Ovary (tissue), 10 donors: ENCODE measurements at places on chromosomes 5 and 9. TPM values are rescaled to one million over a fixed set of nuclear protein-coding genes. Genes with fewer than 3 reads are reported as not detected.

DNA sequence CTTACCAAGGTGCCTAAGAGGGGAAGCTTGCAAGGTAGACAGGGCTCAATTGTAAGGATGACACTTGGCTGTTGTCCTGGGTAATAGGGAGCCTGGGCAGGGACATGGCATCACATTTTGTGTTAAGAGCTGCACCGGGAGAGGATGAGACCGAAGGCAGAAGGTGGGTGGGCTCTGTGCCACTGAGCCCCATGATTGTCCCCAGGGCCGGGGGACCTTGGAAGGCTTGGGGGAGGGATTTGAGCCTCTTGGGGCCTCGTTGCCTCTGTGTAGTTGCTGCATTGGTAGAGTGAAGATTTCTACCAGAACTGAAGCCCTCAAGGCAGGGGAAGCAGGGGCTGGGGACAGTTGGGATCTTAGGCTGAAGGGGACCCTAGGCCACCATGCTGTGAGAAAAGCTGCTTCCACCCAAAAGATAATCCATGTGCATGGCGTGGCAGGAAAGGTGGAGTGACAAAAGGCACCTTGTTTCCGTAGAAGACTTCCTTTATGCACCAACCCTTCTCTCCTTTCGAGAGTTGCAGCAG, 11.9 kb downstream of the FGF18 start:
- DNase-seq, result no peak

DNA sequence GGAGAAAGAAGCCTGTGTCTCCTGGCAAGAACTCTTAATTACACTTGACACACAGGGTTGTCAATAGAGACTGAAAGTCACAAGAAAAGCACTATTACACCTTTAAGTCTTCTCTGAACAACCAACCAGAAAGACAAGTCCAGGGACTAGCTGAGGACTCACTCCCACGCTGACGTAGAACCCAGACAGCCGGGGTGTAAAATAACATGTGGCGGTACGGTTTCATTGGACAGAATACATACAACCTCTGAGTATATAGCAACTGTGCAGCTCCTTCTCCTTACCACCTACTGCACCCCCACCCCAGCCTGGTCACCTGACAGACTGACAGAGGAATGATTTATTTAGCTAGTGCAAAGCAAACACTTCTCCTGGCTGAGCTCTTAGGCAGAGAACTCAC, 103.4 kb upstream of the RASEF start:
- no peak for DNase-seq

DNA sequence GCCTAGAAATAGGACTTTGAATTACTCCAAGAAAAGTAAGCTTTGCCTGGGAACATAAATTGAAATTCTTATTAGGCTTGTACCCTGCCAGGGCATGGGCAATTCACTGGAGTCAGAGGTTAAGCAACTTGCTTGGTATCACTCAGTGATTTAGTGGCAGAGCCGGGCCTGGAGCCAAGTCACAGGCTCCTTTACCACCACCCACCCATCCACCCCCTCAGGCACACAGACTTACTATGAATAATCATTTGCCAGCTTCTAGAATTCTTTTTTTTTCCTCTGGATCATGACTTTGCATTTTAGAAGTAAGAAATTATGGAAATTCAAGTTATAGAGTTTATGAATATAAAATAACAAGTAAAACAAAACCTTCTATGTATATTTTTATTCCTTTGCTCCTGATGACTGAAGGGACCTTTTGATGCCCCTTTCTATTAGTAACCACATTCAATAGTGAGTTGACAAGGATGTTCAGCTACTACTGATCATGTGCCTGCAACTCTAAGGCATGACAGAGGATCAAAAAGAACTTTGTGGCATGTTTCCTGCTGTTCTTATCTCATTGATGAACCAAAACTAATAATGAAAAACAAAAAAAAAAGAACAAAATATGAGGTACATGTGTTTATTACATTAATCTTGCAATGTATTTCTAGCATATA, 614.7 kb downstream of the TLR4 start:
- no peak for DNase-seq

- no peak for DNase-seq
These were observed at the start of gene IL13 for GRCh38 chr5:132657676-132658380. TSS of gene IL13 (plus strand) at chr5:132658173. CDS start at chr5:132658187, 14 bp downstream.

DNA sequence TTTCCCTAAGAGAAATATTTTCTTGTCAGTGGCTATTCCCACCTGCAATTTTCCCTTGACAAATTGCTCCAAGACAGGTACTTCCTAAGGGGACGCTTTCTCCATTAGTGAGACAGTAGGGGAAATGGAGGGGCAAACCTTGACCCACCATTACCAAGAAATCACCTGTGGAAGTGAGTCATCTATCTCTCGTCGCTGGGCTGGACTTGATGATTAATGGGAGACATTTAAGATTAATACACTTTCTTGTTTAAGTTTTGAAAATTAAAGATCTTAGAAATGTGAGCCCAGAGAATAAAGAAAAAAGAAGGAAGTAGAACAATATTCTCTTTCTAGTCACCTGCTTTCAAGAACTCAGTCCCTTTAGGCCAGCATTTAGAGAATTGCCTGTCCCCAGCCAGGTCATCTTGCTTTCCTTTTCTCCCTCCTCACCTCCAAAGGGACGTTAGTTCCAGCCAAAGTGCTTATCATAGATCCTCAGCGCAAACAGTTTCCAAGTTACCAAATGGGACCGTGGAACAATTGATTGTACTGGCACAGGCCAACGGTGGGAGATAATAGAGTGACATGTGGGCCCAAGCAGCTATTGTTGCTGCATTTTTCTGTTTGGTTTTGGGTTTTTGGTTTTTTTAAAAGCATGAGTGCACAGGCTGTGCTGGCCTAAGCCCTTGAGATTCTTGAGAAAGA, 284.4 kb downstream of the ENC1 start:
- no peak for DNase-seq

DNA sequence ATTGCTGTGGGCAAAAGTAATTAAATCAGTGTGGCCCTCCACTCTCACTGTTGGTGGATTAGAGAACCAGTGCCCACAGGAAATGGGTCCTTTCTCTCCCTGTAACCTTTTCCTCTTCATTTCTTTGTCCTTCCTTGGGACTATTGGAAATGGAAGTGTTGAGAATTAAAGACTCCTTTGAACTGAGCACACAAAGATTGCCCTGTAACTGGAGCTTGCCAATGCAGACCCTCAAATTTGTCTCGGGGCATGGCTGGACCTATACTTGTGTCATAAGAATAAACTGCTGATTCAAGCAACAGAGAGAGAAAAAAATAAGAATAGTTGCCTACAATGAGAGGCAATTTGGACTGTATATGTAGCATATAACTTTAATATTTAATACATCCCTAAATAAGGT, 13.7 kb downstream of the KCNV2 start:
- no peak for DNase-seq

DNA sequence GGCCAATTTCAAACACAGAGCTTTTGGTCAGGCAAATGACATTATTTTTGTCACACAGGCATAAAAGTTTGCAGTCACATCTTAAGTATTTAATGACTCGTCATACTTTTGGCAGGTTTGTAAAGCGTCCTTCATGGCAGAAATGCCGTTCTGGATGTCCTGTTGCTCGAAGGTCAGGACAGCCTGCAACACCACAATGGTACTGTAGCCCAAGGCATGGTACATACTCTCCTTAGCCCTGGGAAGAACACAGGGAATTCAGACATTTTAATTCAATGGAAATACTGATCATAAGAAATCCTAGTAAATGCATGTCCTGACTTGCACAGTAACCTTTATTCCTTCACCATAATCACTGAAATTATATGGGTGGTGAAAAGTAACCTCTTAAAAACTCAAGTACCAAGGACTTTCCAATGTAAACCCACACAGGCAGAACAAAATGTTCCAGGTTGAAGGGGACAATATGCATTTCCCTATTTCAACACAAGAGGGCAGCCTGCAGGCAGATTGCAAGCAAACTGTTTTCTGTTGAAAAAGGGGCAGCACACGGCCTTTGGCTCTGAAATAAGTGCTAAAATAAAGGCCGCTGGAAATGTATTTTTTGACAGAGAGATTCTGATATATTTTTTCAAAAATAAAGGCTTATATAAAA, 95.7 kb downstream of the TTC39B start:
- DNase-seq, result peak; percentile 42

- no peak for DNase-seq
These were observed 337 bp upstream of the DMAC1 start for GRCh38 chr9:7799944-7800285.

GRCh38 chr5:163023846-163024245, 413.5 kb upstream of the CCNG1 start:
- no peak for DNase-seq

- DNase-seq, result no peak
These were observed 259.4 kb downstream of the CDH18 start for GRCh38 chr5:19728571-19728970.

DNA sequence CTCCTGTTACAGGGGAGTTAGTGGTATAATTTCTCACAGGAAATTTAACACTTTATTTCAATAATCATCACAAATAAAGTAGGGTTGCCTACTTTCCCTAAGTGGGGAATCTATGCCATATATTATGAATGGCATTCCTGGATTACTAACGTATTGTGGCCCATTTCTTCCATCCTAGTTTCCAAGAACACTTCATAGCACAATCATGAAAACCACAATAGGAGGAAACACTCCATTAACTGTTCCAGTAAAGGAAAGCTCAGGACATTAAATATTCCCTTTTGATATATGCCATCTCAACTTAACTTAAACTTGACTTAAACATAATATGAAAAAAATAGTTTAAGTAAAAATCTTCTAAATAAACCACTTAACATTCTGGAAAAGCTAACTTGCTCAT, 2.1 kb downstream of the CPLANE1 start:
- no peak for DNase-seq

GRCh38 chr9:74431467-74431866, 65.7 kb upstream of the RORB start:
- no peak for DNase-seq

DNA sequence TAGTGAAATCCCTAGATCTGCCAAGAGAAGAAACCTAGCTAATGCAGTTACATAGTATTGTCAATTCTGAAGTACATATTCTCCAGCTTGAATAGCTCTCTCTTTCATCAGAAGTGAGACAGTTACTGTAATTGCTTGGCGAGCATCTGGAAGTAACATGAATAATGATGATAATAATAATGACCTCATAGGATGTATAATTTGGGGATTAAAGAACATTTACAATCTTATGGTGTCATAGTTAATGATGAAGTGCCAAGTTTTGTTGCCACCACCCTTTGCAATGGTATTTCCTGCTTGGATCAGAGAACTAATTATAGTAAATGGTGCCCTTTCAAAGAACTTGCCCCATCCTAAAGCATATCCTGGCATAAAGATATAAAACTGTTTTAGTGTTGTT, 201.4 kb downstream of the ADAMTSL1 start:
- no peak for DNase-seq

- no peak for DNase-seq
These were observed 78.7 kb downstream of the SLC25A46 start for GRCh38 chr5:110817459-110817858.

GRCh38 chr9:18543406-18544192, 69.6 kb downstream of the ADAMTSL1 start:
- DNase-seq, result no peak

DNA sequence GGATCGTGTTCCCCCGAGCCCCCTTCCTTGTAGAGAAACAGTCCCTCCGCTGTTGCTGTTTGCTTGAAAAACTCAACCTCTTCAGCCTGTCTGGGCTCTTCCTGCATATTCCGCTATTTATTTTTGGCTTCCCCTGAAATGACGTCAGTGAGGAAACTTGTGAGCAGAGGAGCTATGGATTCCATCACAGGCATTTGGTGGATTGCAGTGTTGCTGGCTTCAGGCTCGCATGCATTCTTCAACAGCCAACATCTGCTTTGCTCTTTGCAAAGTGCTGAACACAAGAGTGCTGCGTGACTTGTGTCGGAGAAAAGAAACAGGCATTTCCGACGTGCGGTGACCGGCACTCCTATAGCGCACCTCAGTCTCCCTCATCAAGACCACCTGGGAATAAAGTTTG, 232.7 kb downstream of the RFK start:
- DNase-seq, result no peak

- DNase-seq, result no peak
These were observed 10.8 kb downstream of the PRRX2 start for GRCh38 chr9:129676287-129676686.

GRCh38 chr5:172958331-172959046, 735 bp upstream of the RPL26L1 start:
- DNase-seq, result peak; percentile 79

DNA sequence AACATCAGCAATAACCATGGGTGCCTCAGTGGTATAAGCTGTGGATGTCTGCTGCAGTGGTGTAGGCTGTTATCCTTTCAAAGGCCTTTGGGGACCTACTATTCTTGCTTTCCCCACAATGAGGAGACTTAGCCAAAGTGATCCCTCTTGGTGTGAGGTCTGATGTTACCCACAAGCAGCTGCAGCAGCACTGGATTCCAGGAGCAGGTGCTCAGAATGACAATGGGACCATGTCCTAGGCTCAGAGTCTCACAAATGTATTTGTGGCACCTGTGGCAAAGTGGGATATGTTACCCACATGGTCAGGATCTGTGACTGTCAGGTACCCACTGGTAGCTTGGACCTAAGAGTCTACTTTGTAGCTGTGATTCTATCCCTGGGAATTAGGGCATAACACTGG, 70.4 kb downstream of the RNF130 start:
- DNase-seq, result no peak

- no peak for DNase-seq
These were observed 355.3 kb downstream of the TMEM232 start for GRCh38 chr5:110371011-110371724.

- DNase-seq, result no peak
These were observed 23.1 kb downstream of the SKP1 start for GRCh38 chr5:134153657-134154056.

GRCh38 chr5:143284002-143284401, 119.5 kb downstream of the NR3C1 start:
- DNase-seq, result no peak

- no peak for DNase-seq
These were observed 526.5 kb upstream of the NUDT12 start for GRCh38 chr5:104088876-104089778.

- DNase-seq, result no peak
These were observed 214.4 kb downstream of the EFNA5 start for GRCh38 chr5:107456281-107456715.

GRCh38 chr5:175590471-175590881, 67.4 kb upstream of the HRH2 start:
- no peak for DNase-seq

- DNase-seq, result no peak
These were observed 532.1 kb downstream of the PDE4D start for GRCh38 chr5:59361454-59361853.

GRCh38 chr5:148343046-148343407, 7.7 kb downstream of the SPINK9 start:
- no peak for DNase-seq

DNA sequence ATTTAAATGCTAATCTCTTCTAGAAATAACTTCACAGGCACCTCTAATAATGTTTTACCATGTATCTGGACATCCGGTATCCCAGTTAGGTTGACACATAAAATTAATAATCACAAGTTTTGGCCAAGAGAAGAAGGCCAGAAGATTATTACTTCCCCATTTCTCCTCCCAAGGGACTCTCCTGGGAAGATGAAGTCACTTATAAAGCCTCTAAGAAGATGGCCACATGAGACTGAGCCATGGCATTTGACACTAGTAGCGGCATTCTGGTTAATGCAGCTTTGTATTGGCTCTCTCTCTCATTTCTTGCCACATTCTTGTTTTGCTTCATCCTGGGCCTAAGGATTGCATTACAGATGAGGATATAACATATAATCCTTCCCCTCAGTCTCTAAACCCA, 34.5 kb upstream of the RASA1 start:
- no peak for DNase-seq

- DNase-seq, result no peak
These were observed 73.8 kb downstream of the RGS3 start for GRCh38 chr9:113537229-113537810.

- no peak for DNase-seq
These were observed 1.0 kb downstream of the RIOK2 start for GRCh38 chr5:97181856-97182545.

The FOXD4L3 gene
- total RNA-seq, result 0.12 TPM

The CBY3 gene
- not detected for total RNA-seq

The PTGR1 gene
- total RNA-seq, result 34.5 TPM
